Breast epithelium (tissue), 4 donors: ENCODE measurements at places on chromosomes 12 and 14. TPM values are rescaled to one million over a fixed set of nuclear protein-coding genes. Genes with fewer than 3 reads are reported as not detected.

GRCh38 chr12:25993901-25994651 lies 35.6 kb downstream of the RASSF8 start:
- H3K4me3 ChIP-seq = no peak overlapping the region
- H3K27me3 ChIP-seq = no peaks in the 10 kb centered on the region
- no peak for DNase-seq
- H3K36me3 ChIP-seq = no peaks in the 10 kb centered on the region
- H3K4me1 ChIP-seq = no peaks in the 10 kb centered on the region
- H3K27ac ChIP-seq = no peak overlapping the region

DNA sequence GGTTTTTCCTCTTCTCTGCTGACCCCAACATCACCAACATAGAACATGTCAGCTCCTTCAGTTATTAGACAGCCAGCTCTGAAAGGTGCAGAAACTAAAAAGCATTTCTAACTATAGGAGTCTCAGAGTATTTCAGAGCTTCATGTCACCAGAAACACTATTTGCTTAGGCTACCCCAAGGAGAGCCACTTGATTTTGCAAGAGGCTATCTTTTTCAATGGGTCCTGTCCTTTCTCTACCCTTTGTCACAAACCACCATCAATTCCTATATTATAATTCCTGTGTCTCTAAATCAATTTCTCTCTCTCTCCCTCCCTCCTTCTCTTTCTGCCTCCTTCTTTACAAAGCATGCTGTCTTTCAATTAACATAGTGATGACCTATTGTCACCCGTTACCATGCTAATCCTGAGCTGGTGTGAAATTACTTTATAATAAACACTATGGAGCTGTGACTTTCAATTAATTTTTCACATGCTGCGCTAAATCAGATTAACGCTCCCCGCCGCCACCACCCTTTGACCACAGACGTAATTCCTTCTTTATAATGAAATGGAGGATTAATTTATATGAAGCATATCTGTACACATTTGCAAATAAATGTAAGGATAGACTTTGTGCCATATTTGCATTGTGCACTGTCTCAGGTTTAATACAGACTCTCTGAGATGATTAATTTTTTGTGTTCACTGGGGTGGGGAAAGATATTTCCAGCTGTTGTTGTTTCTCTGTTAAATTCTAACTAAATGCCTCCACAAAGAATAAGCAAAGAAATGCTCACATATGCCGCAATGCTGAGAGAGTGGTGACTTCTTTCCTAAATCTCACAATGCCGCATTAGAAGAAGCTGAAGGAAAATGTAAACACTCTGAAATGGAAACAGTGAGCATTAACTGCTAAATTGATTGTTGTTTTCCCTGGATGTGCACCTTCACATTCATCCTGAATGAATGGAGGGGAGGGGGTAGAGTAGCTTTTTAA lies 418.6 kb downstream of the PDZRN4 start:
- DNase-seq = no peak
- no peaks in the 10 kb centered on the region for H3K36me3 ChIP-seq
- no peak overlapping the region for H3K4me3 ChIP-seq
- no peak overlapping the region for H3K27ac ChIP-seq
- no peaks in the 10 kb centered on the region for H3K4me1 ChIP-seq

- peak overlapping the region; percentile 50 for H3K27ac ChIP-seq
- no peaks in the 10 kb centered on the region for H3K27me3 ChIP-seq
- H3K36me3 ChIP-seq = no peaks in the 10 kb centered on the region
- no peak overlapping the region for H3K4me3 ChIP-seq
- no peaks in the 10 kb centered on the region for H3K4me1 ChIP-seq
These were observed 57.3 kb upstream of the ELK3 start for GRCh38 chr12:96136725-96137378.

GRCh38 chr12:101327546-101327945 lies 47.6 kb downstream of the UTP20 start:
- no peaks in the 10 kb centered on the region for H3K36me3 ChIP-seq
- H3K27me3 ChIP-seq = no peaks in the 10 kb centered on the region
- no peak overlapping the region for H3K27ac ChIP-seq

DNA sequence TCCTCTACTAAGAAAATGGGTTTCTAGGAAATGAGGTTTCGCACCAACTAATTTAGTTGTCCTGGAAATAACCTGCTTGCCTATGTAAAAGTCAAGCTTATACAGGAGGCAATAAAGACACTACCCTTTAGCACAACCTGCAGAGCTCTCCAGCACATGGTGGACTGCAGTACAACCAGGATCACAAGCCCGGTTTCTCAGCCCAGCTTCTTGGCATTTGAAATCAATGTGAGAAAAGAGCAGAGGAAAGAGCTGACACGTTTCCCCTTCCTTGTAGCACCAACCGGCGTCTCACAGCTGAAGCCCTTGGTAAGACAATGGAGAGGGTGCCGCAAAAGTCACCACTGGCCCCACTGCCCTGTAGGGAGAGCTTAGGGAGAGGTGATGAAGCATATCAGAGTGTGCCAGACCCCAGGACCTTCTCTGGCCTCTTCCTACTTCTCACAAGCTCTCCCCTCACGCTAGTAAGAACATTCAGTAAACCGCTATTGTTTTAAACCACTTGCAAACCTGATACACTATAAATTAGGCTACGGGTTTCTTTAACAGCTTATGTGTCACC lies 8.6 kb downstream of the SPTLC2 start:
- no peaks in the 10 kb centered on the region for H3K4me1 ChIP-seq
- no peak overlapping the region for H3K27ac ChIP-seq
- no peak for DNase-seq
- H3K4me3 ChIP-seq = no peak overlapping the region
- no peaks in the 10 kb centered on the region for H3K27me3 ChIP-seq

ELK3 gene
- 28.5 TPM for total RNA-seq

TMEM132D gene
- not detected for total RNA-seq

PRPH gene
- total RNA-seq = 2.0 TPM

KSR2 gene
- total RNA-seq = 1.9 TPM

DNA sequence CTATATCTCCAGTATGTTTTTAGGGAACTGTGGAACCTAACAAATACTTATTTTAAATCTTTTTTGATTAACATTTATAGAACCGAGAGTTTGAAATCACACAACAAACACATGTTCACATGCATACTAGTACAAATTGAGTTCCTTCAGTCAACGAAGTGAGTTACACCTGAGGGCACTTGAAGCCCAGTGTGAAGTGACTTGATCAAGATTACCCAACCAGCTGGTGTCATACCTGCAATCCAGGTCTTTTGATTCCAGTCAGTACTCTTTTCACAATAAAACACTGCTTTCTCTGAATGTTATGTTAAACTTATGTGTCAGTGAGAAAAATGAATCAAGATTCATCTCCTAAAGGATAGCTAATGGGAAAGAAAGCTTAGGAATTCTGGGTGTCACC lies 35.2 kb downstream of the VRK1 start:
- no peaks in the 10 kb centered on the region for H3K4me1 ChIP-seq
- no peaks in the 10 kb centered on the region for H3K36me3 ChIP-seq
- no peak overlapping the region for H3K4me3 ChIP-seq
- no peak overlapping the region for H3K27ac ChIP-seq
- DNase-seq = no peak

DNA sequence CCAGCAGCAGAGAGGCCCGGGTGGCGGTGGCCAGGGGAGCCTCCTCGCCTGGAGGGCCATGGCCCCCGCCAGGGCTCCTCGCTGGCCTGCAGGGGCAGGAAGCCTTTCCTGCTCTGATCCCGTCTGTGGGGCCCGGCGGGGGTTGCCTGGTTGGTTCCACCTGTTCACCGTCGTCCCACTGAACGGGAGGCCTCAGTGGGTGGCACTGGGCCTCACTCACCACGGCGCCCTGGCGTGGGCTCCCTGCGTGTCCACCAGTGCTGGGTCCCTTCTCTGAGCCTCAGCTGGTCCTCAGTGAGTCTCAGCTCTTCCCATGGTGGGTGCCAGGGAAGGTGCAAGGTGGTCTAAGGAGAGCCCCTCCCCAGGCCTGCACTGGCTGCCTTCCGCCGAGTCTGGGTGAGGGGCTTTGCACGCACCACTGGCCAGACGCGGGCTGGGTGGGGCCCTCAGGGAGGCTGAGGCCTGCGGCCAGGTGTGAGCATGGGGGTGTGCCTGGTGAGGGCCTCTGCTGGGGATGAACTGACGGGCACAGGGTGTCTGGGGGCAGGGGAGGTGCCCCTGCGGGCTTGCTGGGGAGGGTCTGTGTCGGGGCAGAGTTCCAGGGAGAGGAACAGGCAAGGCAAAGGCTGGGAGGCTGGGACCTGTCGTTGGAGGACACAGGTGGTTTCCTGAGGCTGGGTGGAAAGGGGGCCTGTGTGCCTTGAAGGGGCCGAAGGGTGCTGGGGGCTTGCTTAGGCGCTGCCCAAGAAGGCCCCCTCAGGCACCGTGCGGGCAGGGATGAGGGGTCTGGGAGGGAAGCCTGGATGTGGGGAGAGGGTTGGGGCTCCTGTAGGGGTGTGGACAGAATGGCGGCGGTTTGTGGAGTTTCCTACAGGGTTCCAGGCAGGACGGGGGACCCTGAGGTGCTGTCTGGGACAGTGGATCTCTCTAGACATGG lies 339.8 kb downstream of the TMEM121 start:
- H3K36me3 ChIP-seq = no peaks in the 10 kb centered on the region
- no peak overlapping the region for H3K4me3 ChIP-seq
- H3K27ac ChIP-seq = no peak overlapping the region
- no peak for DNase-seq

GRCh38 chr12:111850526-111850925 lies 8.5 kb downstream of the MAPKAPK5 start:
- no peak overlapping the region for H3K4me3 ChIP-seq
- H3K36me3 ChIP-seq = no peaks in the 10 kb centered on the region
- no peaks in the 10 kb centered on the region for H3K4me1 ChIP-seq
- H3K27ac ChIP-seq = no peak overlapping the region
- H3K27me3 ChIP-seq = no peaks in the 10 kb centered on the region
- no peak for DNase-seq

DNA sequence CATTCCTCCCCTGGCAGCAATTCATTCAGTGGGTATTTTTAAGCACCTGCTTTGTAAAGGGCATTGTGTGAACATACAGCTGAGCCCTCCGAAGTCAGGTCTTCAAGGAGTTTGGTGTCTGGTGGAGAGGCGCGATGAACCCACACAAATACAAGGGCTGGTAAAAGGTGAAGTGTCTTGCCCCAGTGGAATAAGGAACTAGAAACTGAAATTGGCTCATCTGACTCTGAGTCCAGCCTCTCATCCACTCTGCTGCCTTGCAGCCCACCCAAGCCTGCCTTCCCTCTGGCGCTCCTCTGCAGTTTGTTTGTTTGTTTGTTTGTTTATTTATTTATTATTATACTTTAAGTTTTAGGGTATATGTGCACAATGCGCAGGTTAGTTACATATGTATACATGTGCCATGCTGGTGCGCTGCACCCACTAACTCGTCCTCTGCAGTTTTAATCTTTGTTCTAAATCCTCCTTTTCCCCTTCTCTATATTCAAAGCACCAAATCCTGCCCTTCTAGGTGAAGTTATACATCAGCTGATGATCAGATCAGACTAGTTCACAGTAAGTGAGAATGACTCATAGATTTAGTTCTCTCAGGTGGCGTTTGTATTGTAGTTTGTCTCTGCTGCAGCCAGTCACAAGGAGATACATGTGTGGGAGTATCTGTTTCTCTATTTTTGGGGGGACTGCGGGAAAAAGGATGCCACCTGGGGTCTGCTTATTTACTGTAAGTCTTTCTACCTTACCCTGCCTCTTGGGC lies 394.5 kb downstream of the APAF1 start:
- DNase-seq = no peak
- no peaks in the 10 kb centered on the region for H3K4me1 ChIP-seq
- no peaks in the 10 kb centered on the region for H3K27me3 ChIP-seq
- no peaks in the 10 kb centered on the region for H3K36me3 ChIP-seq
- no peak overlapping the region for H3K4me3 ChIP-seq

TAS2R9 gene
- total RNA-seq = not detected

DNA sequence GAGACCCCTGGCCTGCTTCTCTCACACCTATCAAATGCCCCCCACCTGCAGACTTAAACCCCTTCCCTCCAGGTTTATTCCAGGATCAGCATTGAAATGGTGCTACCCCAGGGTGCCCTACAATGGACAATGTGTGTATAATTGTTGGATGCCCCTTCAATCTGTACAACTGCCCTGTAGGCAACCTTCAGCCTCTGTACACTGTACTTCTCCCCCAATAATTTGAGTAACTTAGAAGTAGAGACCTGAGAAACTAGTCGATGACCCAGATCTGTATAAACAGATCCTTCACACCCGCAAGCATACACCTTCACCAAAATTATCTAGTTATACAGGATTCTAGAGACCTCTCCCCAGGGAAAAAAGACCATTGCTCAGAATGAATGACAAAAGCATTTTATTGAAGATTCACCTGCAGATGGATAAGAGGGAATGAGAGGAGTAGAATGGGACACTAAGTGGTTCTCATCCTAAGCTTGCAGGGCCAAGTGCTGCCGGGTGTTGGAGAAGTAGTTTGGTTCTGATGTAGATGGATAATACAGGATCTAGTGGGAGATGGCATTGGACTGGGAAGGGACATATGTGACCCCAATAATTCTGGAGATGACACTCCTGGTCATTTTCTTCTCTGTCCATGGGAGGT lies 7.6 kb downstream of the KRT4 start:
- no peak overlapping the region for H3K27ac ChIP-seq
- H3K4me1 ChIP-seq = no peaks in the 10 kb centered on the region
- no peaks in the 10 kb centered on the region for H3K36me3 ChIP-seq
- no peak for DNase-seq

ETFRF1 gene
- 46.9 TPM for total RNA-seq

DNA sequence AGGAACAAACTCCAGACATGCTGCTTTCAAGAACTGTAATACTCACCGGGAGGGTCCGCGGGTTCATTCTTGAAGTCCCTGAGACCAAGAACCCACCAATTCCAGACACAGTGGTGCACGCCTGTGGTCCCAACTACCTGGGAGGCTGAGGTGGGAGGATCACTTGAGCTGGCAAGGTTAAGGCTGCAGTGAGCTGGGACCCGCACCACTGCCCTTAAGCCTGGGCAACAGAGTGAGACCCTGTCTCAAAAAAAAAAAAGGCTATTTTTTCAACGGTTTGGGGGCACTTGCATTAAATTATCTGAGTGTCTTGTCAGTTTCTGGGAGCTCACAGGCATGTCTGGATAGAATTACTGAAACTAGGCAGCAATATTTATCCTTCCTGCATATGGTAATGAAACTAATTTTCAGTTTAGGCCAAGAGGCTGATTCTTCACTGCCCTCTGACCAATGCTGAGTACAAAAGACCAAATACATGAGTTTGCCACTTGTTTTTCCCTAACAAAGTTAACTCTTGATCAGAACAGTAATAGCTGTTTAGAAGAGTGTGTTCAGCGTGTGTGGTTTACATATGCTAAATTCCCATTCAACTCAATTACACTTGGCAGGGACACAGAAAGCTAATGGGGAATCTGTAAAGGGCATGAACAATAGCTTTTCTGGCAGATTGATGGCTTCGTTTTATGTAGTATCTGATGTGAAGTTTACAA lies 65.8 kb upstream of the RASSF3 start:
- DNase-seq = no peak
- no peaks in the 10 kb centered on the region for H3K36me3 ChIP-seq
- no peak overlapping the region for H3K4me3 ChIP-seq
- H3K27ac ChIP-seq = no peak overlapping the region
- no peaks in the 10 kb centered on the region for H3K4me1 ChIP-seq

KLHL33 gene
- 0.33 TPM for total RNA-seq

BEGAIN gene
- 0.64 TPM for total RNA-seq
